Epithelial cell of umbilical artery (primary cell): ENCODE measurements at places on chromosomes 7 and 10. TPM values are rescaled to one million over a fixed set of nuclear protein-coding genes. Genes with fewer than 3 reads are reported as not detected.

Gene GJD4
- total RNA-seq: not detected in 2 replicates

Gene PARD3
- 37.8 and 39.3 TPM in 2 replicates for total RNA-seq

Gene FAM241B
- 0.32 TPM in 1 of 2 replicates, not detected in the other for total RNA-seq

Gene SPDYE16
- total RNA-seq: not detected in 2 replicates

Gene ASZ1
- total RNA-seq: not detected in 2 replicates

Gene RBP3
- not detected in 2 replicates for total RNA-seq

Gene MLXIPL
- total RNA-seq: not detected in 2 replicates

Gene BAIAP2L1
- under 0.01 TPM in 1 of 2 replicates, not detected in the other for total RNA-seq

Gene ADCYAP1R1
- total RNA-seq: 0.15 and 4.2 TPM in 2 replicates

Gene SRGN
- 914 and 1,102 TPM in 2 replicates for total RNA-seq

Gene NOM1
- 17.5 and 20.1 TPM in 2 replicates for total RNA-seq

Gene COPG2
- 17.9 and 23.9 TPM in 2 replicates for total RNA-seq

Gene SPDYE2B
- not detected in 2 replicates for total RNA-seq

Gene PTN
- 0.32 and 0.91 TPM in 2 replicates for total RNA-seq

Gene STAG3
- 0.65 and 1.1 TPM in 2 replicates for total RNA-seq

Gene DNAJC12
- total RNA-seq: 2.9 and 4.2 TPM in 2 replicates

Gene CABCOCO1
- total RNA-seq: 0.97 TPM in 1 of 2 replicates, not detected in the other

Gene NFE2L3
- 63.7 and 82.5 TPM in 2 replicates for total RNA-seq

Gene AGBL3
- 0.97 and 1.2 TPM in 2 replicates for total RNA-seq

Gene CCDC172
- total RNA-seq: not detected in 2 replicates

Gene SPDYE17
- total RNA-seq: not detected in 2 replicates

Gene CLEC5A
- total RNA-seq: not detected in 2 replicates

Gene UBN2
- total RNA-seq: 3.2 and 7.1 TPM in 2 replicates

Gene OLAH
- under 0.01 TPM in 1 of 2 replicates, not detected in the other for total RNA-seq

Gene VAX1
- total RNA-seq: not detected in 2 replicates

Gene SPDYE9
- total RNA-seq: not detected in 2 replicates

Gene MSMB
- total RNA-seq: not detected in 2 replicates

Gene KLF14
- total RNA-seq: 0.15 TPM in 1 of 2 replicates, not detected in the other

Gene TAS2R41
- not detected in 2 replicates for total RNA-seq

Gene ZSCAN25
- 9.4 and 10.4 TPM in 2 replicates for total RNA-seq

Gene SMO
- 6.5 and 9.4 TPM in 2 replicates for total RNA-seq

Gene UPK3BL2
- 0.65 and 1.1 TPM in 2 replicates for total RNA-seq

Gene ICA1
- 27.2 and 40.0 TPM in 2 replicates for total RNA-seq

Gene CPA1
- not detected in 2 replicates for total RNA-seq

Gene ANKIB1
- 33.6 and 38.3 TPM in 2 replicates for total RNA-seq

Gene SEPTIN7
- total RNA-seq: 136 and 164 TPM in 2 replicates

Gene TRPV5
- total RNA-seq: not detected in 2 replicates

Gene LRIT1
- not detected in 2 replicates for total RNA-seq

Gene AKR1C2
- 0.32 and 0.61 TPM in 2 replicates for total RNA-seq

Gene THSD7A
- total RNA-seq: 14.3 and 15.5 TPM in 2 replicates

Gene ADCY1
- 0.32 and 0.61 TPM in 2 replicates for total RNA-seq

Gene PIP
- not detected in 2 replicates for total RNA-seq

Gene OR2A1
- total RNA-seq: under 0.01 TPM in 2 replicates

Gene LIPN
- total RNA-seq: not detected in 2 replicates

Gene VSTM4
- under 0.01 and 0.32 TPM in 2 replicates for total RNA-seq

Gene MRC1
- total RNA-seq: under 0.01 and 0.61 TPM in 2 replicates

Gene AQP1
- 3.6 and 9.3 TPM in 2 replicates for total RNA-seq

Gene PRLHR
- not detected in 2 replicates for total RNA-seq

Gene ASL
- 55.9 and 71.8 TPM in 2 replicates for total RNA-seq

Gene TMEM184A
- 0.65 TPM in 1 of 2 replicates, not detected in the other for total RNA-seq

Gene SH2D4B
- under 0.01 and 0.30 TPM in 2 replicates for total RNA-seq

Gene CUZD1
- 0.91 and 0.97 TPM in 2 replicates for total RNA-seq

Gene FAM25G
- not detected in 2 replicates for total RNA-seq
